ENCODE measurements at places on chromosomes 4 and X.

DNA sequence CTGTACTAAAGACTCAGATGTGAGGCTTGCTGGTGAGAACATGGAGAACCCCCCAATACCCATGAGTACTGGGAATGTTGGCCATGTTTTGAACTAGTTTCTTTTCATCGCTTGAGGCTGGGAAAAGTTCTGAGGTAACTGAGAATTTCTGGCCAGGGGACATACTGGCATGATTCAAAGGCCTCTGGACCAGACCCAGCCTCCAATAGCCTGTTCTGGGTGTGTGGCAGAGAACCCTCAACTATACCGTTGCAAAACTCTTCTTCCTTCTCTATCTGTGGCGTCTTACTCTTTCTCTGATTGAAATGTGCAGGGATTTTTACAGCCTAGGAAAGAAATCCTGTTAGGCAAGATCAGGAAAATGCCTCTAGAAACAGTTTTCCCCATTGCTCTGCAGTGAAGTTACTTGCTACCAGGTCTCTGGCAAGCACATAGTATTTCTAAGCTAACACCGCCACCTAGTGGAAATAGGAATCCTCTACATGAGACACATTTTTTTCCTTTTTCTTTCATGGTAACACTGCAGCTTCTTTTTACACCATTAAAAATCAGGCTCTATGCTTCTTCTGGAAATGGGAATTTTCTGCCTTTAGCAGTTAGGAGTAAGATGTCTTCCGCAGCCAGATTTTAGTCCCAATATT, 170.7 kb upstream of the ZCCHC13 start:
- DNase-seq: peak; percentile 82

DNA sequence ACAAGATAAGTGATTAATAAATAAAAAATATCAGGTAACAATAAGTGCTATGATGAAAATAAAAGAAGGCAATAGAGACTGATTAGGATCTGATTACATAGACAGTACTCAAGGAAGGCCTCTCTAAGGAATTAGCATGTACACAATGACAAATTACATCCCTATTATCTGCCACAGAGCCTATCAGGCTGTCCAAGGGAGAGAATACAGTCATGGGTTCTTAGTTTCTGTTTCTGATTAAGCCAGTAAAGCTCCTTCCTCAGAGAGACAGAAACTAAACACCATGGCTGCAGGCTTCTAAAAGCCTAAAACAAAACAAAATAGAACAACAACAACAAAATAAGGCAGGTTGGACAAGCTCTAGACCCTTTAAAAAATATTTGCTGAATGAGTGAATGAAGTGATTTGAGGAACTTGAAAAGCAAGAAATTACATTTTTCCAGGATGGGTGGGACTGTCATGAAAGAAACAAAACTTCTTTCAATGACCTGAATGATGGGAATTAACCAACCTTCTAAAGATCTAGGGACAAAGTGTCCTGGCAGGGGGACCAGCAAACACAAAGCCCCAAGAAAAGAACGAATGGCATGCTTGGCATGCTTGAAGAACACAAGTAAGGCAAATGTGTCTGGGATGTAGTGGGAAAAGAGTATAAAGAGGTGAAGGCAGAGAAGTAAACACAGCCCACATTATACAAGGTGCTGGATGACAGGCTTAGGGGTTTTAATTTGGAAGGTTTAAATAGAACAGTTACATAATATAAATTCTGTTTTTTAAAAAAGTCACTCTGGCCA, 44.1 kb downstream of the NAA11 start:
- no peak for DNase-seq

- DNase-seq: peak; percentile 83
Measured at GRCh38 chrX:68443155-68443868, 10.0 kb upstream of the OPHN1 start.

GRCh38 chr4:77187322-77187721, 30.3 kb downstream of the CCNG2 start:
- DNase-seq: no peak

DNA sequence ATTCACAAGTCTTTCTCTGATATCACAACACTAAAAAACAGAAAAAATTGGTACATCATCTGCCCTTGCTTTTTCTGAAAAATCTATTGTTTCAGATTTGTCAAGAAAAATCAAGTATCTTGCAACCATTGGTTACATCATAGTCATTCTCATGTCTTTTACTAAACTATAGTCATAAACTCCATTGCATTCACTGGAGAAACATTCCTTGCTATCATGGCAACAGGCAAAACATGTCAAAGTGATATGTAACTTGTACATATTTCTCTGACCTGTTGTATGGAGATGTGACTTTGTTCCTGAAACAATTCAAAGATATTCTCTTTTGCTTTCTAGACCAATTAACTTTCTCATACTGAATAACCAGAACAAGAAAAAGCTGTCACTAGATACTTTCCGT, 121.9 kb upstream of the ANK2 start:
- no peak for DNase-seq

DNA sequence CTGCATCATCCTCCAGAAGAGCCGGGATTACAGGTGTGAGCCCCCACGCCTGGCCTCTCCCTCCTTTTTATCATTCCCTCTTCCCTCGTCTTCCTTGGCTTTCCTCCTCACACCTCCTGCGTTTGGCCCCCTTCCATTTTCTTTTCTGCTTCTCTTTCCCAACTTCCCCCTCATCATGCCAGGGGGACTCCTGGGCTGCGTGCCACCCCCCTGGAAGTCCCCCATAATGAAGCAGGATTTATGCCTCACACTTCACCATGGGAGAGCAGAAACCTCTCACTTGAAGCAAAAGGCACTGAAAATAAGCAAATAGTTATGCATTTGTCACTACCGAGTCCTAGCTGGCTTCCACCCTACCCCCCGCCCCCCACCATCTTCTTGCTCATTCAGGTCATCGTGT, 7.9 kb downstream of the TKTL1 start:
- DNase-seq: no peak

- DNase-seq: peak; percentile 7
Measured at GRCh38 chr4:72997409-72997808, 72.1 kb downstream of the COX18 start.

GRCh38 chrX:28552322-28552721, 34.9 kb upstream of the IL1RAPL1 start:
- no peak for DNase-seq

DNA sequence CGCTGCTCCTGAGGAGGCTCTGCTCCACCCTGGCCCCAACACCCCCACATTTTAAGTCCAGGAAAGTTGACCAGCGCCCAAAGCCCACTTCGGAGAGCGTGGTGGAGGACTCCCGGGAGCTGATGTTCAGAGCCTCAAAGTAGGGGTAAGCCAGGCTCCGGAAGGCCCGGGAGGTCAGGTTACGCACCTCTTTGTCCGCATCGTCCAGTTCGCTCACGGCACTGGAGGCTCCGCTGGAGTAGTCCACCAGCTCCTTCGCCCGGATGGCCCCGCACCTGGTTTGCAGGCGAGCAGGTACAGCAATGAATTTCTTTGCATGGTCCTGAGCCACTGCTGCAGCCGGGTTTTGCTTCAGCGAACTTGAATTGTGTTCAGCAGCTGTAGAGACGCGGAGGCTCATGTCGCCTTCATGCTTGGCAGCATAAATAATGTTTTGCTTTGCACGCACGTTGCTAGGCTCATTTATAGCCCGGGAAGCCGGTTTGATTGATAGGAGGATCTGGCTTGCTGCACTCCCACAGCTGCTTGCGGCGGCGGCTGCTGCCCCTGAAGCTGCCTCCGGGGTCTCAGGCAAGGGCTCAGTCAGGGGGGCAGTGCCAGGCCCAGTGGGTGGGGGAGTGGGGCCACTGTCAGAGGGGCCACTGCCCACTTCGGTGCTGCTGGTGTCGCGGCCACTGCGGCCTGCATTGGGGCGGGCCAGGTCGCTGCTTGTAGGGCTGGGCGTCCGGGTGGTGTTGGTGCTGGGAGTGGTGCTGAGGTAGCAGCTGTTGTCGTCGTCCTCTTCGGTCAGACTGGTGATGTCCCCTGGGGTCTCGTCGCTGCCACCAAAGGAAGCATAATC, 4.8 kb downstream of the C4orf54 start:
- DNase-seq: no peak

- no peak for DNase-seq
Measured at GRCh38 chrX:52979568-52979967, 21.2 kb upstream of the FAM156A start.

GRCh38 chr4:92969650-92970379, 666.0 kb downstream of the GRID2 start:
- no peak for DNase-seq

All from hematopoietic multipotent progenitor cell treated with erythropoietin and hydrocortisone succinate and interleukin-3 and kit ligand, for 4 days (in vitro differentiated cells).